ENCODE measurements at places on chromosomes 2 and 18.

DNA sequence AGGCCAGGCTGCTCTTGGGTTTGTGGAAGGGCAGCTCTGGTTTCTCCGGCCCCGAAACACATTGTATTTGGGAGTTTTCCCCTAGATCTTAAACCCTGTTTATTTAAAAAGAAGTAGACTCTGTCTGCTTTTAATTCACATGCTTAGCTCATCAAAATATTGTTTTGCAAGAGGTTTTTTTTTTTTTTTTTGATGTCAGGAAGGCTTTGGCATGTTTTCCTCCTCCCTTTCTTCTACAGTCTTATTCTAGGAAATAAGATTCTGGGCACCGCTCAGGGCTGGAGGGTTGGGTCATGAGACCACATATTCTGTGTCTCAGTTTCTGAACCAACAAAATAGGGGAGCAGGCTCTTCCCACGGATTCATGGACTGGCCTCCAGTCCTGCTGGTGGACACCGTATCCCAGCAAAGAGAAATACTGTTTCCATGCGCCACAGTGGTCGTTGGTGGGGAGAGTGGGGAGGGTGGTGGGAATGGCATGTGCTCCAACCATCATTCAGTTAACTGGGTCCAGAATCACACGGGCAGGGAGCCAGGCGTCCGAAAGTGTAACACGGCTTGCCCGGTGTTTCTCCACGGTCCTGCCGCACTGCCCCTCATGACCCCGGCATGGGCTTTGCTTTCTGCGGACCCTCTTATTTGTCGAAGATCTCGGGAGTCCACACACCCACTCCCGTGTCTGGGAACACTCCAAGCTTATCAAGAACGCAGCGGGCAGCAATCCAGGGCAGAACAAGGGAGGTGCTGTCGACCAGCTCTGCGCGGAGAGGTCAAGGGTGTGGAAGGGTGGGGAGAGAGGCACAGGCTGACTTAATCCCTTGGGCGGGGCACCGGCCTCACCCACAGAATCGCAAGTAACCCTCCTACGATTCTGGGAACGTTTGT lies 176.7 kb downstream of the GLI2 start:
- DNase-seq: no peak

DNA sequence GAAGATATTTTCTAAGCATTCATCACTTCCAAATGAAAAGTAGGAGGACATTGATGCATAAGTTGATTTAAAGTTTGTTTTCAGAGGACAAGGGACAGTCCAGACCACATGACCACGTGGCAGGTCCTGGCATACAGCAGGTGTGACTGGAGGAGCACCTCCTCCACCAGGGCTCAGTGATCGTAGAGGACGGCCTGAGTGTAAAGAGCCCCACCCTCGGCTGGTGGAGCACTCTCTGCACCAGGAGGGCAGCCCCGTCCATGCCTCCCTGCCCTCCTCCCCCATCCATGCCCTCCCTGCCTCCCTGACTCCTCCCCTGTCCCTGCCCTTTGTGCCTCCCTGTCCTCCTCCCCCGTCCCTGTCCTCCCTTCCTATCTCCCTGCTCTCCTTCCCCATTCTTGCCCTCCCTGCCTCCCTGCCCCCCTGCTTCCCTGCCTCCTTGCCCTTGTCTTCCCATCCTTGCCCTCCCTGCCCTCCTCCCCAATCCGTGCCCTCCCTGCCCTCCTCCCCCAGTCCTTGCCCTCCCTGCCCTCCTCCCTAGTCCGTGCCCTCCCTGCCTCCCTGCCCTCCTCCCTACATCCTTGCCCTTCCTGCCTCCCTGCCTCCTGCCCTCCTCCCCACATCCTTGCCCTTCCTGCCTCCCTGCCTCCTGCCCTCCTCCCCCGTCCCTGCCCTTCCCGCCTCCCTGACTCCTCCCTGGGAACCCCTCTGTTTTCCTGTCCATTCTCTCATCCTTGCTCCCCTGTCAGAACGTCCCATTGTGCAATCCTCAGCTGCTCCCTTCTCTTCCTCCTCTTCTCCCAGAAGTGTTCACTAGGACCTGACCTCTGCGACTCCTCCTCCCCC lies 47.9 kb downstream of the ANKMY1 start:
- no peak for DNase-seq

GRCh38 chr2:230472621-230473018 lies 56.6 kb downstream of the SP100 start:
- DNase-seq: no peak

DNA sequence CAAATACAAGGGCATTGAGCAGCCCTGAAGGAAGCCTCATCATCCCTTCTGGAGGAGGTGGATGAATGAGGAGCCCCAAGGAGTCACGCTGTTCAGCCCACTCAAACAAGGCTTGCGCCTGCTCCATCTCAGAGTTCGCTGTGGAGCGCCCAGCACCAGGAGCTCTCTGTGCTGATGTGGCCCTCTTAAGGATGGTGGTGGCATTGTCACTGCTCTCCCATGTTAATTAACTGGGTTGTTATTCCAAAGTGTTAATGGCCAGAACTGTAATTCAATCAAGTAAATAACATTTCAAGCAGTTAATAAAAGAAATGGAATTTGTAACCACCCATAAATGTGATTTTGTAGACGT lies 726.0 kb upstream of the RAB6C start:
- no peak for DNase-seq

DNA sequence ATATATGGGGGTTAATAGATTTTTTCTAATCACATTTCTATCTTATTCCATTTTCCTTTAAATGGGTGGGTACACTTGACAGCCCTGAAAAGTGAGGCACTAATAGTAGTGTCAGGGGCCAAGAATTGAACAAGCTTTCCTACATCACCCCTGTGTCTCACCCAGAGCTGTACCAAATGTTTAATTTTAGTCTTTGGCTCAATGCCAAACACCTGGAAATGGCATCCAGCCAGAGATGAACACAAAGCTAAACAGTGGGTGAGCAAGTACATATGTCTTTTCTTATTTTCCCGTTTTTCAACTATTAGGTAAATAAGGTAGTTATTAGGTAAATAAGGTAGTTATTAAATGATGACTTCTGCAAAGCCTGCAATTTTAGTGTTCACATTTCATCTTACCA lies 276.3 kb upstream of the ERBB4 start:
- no peak for DNase-seq

- no peak for DNase-seq
Measured at GRCh38 chr2:112259509-112260294, 4.9 kb upstream of the ZC3H8 start.

- no peak for DNase-seq
Measured at GRCh38 chr2:9473308-9473984, 905 bp upstream of the IAH1 start.

DNA sequence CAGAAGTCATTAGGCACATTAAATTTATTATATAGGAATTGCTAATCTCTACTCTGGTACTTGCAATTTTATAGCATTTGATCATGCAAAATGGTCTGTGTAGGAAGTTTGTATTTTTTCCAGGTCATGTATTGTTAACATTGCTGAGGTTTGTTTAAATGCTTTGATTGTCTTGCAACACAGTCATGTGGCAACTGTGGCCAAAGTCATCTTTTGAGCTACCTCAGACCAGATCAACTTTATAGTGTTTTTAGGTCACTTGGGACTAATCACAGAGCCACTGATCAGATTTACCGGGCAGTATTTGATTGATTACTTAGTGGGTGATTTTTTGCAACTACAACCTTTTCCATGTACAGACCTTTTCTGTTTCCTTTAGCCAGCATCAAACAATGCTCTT lies 3.7 kb downstream of the SERPINB5 start:
- no peak for DNase-seq

GRCh38 chr2:72214429-72215143 lies 66.9 kb upstream of the CYP26B1 start:
- DNase-seq: no peak

DNA sequence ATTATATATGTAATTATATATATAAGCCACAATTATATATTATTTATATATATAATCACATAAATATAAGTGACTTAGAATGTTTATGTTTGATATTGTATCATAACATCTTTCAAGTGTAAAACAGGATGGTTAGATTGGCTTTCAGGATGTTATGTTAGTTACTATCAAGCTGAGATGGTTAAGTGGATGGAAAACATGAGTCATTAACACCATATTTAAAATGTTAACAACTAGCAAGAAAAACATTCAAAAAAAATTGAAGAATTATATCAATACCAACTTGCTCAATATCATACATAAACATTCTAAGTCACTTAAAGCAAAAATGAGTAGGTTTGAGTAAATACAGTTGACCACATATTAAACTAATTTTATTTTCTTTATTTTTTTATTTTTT lies 21.8 kb upstream of the RAB27B start:
- DNase-seq: no peak

DNA sequence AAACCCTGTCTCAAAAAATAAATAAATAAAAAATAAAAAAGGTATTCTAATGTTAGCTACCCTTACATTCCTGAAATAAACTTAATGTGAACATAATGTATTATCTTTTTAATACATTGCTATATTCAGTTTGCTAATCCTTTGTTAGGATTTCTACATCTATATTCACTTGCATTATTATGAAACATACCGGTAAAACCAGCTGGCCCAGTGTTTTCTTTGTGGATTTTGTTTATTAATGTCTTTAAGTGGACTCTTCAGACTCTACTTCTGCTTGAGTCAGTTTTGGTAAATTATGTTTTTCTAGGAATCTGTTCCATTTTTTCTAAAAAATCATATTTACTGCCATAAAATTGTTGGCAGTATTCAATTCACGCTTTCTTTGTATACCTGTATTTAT lies 34.5 kb downstream of the PTPN2 start:
- no peak for DNase-seq

- DNase-seq: no peak
Measured at GRCh38 chr2:16653799-16654198, 11.8 kb downstream of the CYRIA start.

DNA sequence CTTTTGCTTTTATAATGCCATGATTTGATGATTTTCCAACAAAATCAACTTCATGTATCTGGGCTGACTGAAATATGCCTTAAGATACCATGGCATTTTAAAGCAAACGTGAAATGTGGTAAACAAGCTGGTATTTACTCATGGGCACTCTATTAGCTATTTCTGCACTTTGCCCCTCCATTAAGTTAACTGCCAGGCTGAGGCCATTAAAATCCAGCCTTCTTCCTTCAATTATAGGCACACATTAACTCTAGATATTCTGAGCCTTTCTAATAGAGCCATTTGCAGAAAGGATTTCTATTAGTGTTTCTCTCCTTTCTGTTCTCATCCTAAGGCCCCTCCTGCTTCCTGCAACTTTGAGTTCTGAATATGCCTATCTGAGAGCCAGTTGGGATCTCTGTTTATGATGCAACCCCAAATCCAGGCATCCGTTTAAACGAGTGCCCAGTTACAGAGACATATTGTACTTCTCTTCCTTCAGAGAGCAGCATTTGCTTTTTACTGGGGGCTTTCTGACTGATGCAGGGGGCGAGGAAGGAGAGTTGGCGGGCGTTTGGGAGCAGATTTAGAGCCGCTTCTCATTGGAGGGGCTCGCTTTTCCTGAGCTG lies 1.6 kb upstream of the KCNJ3 start:
- no peak for DNase-seq

GRCh38 chr18:39786477-39786876 lies 2168.6 kb upstream of the PIK3C3 start:
- no peak for DNase-seq

- DNase-seq: no peak
Measured at GRCh38 chr18:57542126-57542525, 44.4 kb downstream of the FECH start.

GRCh38 chr2:195808189-195808588 lies 151.2 kb downstream of the SLC39A10 start:
- no peak for DNase-seq

GRCh38 chr2:65611488-65611887 lies 179.1 kb upstream of the SPRED2 start:
- DNase-seq: no peak

- DNase-seq: no peak
Measured at GRCh38 chr2:63344575-63345284, 243.5 kb downstream of the WDPCP start.

- DNase-seq: no peak
Measured at GRCh38 chr2:172395503-172395902, 31.9 kb upstream of the ITGA6 start.

- DNase-seq: no peak
Measured at GRCh38 chr2:168008646-168009195, 238.7 kb downstream of the STK39 start.

- DNase-seq: no peak
Measured at GRCh38 chr2:226524381-226524843, 275.2 kb downstream of the IRS1 start.

DNA sequence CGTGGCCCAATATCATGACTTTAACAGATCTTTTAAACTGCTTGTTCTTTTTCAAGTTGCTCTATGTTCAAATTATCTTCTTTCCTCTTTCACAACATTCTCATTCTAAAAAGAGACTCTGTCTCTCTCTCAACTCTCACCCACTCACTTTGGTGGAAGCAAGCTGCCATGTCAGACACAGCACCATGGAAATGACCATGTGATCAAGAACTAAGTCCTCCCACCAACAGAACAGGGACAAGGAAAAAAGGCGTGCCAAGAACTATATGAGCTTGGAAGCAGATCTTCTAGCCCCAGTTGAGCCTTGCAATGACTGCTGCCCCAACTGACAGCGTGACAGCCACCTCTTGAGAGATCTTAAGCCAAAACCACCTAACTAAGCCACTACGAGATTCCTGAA lies 23.9 kb downstream of the BAZ2B start:
- no peak for DNase-seq

DNA sequence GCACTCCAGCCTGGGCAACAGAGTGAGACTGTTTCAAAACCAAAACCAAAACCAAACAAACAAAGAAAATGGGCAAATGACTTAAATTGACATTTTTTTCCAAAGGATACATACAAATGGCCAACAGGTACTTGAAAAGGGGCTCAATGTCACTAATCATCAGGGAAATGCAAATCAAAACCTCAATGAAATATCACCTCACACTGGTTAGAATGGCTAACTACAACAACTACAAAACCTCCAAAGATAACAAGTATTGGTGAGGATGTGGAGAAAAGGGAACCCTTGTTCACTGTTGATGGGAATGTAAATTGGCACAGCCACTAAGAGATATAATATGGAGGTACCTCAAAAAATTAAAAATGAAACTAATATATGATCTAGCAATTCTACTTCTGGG lies 213.2 kb upstream of the HS6ST1 start:
- no peak for DNase-seq

DNA sequence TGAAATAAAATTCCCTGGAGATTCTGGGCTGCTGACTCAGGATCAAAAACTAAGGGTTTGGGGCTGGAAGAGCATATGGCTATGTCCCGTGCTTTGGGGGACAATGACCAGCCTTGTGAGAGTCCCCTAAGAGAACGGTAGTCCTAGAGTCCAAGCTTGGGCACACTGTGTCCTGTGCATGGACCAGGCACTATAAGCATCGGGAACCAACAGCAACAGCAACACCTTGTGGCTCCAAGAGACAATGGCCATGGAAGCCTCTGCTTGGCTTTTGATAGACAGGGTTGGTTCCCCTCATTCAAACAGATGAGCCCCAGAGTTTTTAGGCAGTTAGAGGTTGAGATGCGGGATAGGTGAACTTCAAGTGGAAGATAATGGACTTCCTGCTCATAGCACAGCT lies 294.4 kb upstream of the CHAC2 start:
- DNase-seq: no peak

All from esophagus squamous epithelium (tissue), 5 donors.